ENCODE measurements at places on chromosomes 16 and 17.

GRCh38 chr17:37284191-37284590 lies 91.6 kb upstream of the C17orf78 start:
- no peak for DNase-seq

DNA sequence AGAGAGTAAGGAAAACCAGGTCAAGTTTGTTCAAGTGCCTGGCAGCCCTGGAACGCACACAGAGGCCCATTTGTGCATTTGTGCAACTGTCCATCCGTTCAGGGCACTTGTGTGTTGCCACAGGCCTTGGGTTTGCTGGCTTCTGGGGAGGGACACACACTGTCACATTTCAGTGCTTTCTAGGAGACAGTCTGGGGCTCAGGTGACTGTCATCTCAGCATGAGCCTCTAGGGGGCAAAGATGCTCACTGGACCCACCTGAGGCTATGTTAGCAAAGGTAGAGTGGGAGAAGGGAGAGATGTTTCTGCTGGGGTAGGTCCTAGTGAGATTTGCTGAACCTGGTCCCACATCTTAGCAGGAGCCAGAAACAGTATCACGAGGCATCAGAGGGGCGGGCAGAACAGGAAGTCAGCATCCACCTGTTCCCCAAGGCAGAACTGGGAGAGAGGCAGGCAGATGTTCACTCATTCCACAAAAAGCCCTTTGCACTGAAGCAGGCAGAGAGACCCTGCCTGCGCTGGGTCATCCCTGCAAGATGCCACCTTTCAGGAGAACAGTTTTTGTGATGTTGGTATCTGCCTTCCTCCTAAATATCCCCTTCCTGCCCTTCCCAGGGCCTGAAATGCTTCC lies 48.5 kb downstream of the RAI1 start:
- DNase-seq: peak; percentile 61

GRCh38 chr16:54554581-54554980 lies 268.0 kb upstream of the IRX3 start:
- DNase-seq: no peak

GRCh38 chr16:51577621-51578303 lies 426.7 kb upstream of the SALL1 start:
- no peak for DNase-seq

- DNase-seq: no peak
These were observed 26.7 kb downstream of the SAP30BP start for GRCh38 chr17:75693500-75694481.

GRCh38 chr16:89582614-89583196 lies 7.1 kb downstream of the CPNE7 start:
- no peak for DNase-seq

DNA sequence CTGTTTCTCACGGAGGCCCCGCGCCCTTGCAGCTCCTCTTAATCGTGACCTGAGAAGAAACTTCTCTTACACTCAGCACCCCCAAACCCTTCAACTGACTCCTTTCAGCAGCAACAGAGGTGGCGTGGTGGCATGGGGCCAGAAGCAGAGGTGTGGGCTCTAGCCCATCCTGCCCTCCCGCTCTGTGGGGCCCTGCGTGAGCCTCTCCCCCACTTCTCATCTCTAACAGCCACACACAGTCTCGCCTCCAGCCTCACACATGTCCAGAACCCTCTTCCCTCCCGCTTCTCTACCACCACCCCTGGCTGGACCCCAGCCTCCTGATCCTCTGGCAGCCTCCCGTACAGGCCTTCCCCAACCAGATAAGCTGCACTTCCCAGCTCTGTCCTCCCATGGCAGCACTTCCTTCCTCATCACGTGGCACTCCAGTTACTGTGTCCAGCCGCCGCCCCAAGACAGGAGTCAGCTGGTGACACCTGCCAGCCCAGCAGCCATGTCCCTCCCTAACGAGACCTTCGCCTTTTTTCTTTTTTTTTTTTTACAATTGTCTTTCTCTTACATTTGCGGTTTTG lies 30.5 kb downstream of the NSMCE1 start:
- peak; percentile 56 for DNase-seq

- DNase-seq: no peak
These were observed 29.2 kb downstream of the SOCS3 start for GRCh38 chr17:78330570-78331224.
